ENCODE measurements at places on chromosomes 6 and 20. TPM values are rescaled to one million over a fixed set of nuclear protein-coding genes. Genes with fewer than 3 reads are reported as not detected.
A peak's percentile ranks its signal among the peaks of the same experiment; 100 is the strongest.

Gene RBBP8NL
- total RNA-seq: not detected

Gene HLA-DMB
- total RNA-seq: 3.6 TPM

Gene CDKAL1
- total RNA-seq: 29.8 TPM

Gene CLPSL2
- not detected for total RNA-seq

Gene GPSM3
- total RNA-seq: 213 TPM

Gene HS3ST5
- not detected for total RNA-seq

Gene RAET1L
- total RNA-seq: not detected

DNA sequence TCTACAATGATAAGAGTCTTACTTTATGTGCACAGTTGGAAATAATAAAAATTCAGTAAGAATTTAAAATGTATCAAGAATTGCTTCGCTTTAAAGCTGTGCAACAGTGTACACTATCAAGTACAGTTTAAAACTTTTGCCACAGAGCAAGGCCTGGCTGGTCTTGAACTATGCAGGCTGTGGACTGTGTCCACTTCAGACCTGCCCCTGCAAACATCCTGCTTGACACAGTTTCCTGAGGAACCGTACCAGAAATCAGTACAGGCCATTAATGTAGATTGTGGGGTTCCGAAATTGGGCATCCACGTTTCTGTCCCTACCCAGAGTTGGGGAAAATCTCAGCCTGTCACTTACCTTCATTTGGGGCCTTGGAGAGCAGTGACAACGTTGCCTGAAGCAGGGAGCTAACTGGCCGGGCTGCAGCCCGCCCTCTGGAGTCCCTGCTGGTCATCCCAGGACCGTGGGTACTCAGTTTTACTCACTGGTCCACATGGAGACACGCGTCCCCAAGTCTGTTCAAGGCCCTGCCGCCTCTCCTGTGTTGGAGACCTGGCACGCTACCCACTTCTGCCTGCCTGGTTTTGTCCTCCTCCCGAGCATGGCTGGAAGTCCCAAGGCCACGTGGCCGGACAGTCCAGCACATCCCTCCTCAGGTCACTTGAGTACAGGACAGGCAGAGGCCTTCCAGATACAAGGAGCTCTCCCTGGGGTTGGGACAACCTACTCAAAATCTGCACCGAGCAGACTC lies 8.4 kb downstream of the NINL start:
- no peak for DNase-seq

GRCh38 chr6:111576291-111576690 lies 29.4 kb downstream of the TRAF3IP2 start:
- no peak for DNase-seq

- DNase-seq: no peak
Observed at GRCh38 chr6:122838060-122838780, 49.2 kb downstream of the SMPDL3A start.

DNA sequence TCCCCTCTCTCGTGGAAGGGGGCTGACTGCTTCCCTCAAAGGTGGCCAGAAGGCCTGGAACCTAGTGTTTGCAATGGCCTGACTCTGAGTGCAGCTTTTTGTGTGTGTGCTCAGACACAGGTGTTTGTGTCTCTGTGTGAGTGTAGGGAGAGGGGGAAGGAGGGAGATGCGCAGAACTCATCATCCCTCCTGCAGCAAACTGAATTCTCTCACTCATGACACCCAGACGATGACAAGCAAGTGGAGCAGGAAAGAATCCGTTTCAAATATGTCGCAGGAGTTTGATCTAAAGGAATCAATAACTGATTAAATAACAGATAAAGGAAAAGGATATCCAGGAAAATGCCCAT lies 101.4 kb downstream of the TNFAIP3 start:
- no peak for DNase-seq

GRCh38 chr6:145214570-145214969 lies 520.8 kb downstream of the EPM2A start:
- DNase-seq: peak; percentile 2

DNA sequence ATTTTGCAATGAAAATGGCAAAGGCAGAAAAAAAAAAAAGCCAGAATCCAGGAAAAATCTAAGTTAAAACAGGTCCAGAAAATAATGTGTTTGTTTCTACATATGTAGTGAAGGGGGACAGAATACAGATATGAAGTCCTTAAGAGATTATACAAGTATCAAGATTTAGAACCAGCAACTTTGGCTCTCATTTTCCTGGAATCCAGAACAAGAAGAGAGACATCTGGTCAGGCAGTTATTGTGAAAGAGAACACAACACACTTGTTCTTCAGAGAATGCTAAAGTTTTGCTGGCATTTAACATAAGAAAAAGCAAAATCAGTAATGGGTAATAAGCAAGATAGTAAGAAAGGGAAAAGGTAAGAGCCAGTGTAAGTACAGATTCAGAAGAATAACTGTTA lies 21.1 kb downstream of the BAG2 start:
- DNase-seq: no peak

DNA sequence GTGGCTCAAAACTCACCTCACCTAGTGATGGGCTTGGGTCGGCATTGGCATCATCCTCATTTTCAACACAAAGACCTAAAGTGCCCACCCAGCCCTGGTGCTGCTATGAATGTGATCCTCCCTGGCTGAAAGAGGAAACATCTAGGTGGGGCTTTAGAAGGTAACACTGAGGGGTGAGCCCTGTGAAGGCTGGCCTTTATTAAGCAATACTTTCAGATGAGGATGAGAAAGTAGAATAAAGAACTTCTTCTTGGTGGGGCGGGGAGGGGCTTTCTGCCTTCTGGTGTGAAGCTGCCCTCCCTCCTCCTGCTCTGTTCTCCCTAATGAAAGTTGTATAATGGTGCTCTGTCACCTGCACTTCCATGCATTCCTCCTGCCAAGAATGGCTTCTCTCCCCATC lies 133.0 kb upstream of the TRAF3IP2 start:
- no peak for DNase-seq

DNA sequence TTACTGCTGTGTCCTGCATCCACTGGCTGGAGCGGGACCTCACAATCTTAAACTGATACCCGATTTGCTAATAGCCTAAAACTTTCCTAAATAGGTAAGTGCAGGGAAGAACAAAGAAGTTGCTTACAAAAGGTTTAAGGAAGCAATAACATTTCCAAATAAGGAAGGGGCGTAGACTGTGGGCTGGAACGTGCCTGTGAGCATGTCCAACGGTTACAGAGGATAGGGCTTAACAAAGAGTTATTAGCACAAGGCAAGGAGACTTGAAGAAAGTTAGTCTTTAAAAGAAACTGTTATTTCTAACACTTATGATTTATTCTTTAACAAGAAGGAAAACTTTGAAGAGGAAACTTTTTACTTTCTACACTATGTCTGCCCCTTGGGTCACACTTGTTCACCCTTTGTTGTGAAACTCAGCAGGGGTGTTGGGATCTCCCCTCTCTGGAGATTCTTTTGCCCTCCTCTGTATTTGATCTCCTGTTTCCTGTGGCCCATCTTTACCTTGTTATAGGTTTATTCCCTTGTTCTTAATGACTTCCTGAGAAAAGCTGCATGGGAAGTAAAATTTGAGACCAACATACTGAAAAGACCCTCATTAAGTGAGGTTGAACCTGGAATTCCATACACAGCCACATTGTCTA lies 28.7 kb downstream of the KAT14 start:
- DNase-seq: no peak

DNA sequence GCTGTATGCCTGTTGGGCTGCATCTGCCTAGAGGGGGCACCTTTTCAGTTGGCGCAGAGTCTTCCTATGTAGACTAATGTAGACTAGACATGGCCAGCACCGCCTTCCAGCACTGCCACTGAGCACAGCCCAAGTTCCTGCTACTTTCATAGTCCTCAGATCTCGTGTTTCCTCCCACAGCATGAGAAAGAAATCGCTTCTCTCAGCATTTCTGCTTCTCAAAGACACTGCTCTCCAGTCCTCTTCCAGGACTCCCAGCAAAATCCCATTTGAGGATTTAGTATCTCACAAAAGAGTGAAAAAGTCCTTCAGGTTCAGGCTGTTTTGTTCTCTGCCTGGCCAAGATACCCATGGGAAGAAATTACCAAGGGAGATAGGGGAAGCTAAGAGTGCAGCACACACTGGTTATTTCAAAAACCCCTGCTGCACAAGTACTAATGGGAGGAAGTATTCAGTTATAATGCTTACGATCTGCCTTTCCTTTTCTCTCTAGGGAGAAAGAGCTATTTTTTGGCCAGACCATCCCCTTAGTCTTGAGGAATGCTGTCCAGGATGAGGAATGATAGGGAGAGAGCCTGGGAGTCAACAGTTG lies 35.7 kb downstream of the OGFRL1 start:
- no peak for DNase-seq

DNA sequence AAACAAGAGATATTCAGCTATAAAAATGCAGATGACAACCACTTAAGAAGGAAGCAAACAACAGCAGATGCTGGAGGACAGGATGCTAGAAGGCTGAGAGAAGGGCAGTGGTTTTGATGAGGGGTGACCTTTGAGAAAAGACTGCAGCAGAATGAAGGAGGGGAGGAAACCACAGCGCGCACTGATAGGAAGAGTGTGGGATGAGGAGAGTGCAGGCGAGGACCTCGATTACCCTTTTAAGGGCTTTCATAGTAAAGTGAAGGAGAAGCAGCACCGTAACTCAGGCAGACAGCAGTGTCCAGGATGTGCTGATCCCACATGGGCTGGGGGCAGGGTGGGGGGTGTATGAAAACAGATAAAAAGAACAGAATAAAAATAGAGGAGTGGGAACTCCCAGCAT lies 19.2 kb downstream of the ZBTB2 start:
- DNase-seq: no peak

- no peak for DNase-seq
Observed at GRCh38 chr20:58723628-58723984, 31.0 kb downstream of the NPEPL1 start.

GRCh38 chr20:17987988-17988387 lies 19.2 kb downstream of the MGME1 start:
- DNase-seq: no peak

- no peak for DNase-seq
Observed at GRCh38 chr6:152063170-152063921, 255.9 kb downstream of the ESR1 start.

- DNase-seq: peak; percentile 12
Observed at GRCh38 chr6:131116755-131117360, 18.4 kb upstream of the AKAP7 start.

DNA sequence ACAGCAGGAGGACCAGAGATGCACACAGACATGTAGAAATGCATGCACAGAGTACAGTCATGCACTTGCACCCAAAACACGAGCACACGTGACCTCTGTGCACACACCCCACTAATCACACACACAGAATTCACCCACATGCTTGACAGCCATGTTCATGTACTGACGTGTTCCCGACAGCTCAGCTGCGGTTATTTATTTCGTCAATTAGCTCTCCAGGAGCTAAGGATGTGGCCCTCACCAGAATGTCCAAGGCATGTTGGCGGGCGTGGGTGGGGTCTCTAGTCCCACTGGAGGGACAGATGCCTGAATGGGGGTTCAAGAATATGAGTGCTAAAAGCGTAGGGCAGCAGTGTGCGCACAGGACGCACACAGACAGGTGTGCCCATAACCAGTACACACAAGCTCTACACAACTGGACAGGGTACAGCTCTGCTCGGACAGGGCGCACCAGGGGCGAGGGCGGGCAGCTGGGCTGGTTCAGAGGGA lies 571 bp upstream of the PRPF6 start:
- DNase-seq: no peak

DNA sequence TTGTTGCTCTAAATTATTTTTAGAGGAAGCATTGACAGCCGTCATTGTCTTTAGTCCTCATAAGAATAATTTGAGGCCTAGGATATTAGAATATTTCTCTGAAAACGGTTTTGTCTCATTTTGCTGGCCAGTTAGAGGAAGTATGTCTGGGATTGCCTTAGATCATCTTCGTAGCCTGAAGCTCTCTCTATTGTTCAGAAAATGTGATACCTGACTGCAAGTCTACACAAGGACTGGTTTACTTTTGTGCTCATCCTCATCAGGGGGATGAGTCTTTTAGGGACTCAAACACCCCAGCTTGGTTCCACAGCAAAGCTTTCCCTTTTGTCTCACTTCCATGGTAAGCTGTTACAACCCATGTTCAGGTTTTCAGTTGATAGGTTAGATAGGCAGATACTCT lies 141.8 kb downstream of the FARS2 start:
- DNase-seq: no peak

DNA sequence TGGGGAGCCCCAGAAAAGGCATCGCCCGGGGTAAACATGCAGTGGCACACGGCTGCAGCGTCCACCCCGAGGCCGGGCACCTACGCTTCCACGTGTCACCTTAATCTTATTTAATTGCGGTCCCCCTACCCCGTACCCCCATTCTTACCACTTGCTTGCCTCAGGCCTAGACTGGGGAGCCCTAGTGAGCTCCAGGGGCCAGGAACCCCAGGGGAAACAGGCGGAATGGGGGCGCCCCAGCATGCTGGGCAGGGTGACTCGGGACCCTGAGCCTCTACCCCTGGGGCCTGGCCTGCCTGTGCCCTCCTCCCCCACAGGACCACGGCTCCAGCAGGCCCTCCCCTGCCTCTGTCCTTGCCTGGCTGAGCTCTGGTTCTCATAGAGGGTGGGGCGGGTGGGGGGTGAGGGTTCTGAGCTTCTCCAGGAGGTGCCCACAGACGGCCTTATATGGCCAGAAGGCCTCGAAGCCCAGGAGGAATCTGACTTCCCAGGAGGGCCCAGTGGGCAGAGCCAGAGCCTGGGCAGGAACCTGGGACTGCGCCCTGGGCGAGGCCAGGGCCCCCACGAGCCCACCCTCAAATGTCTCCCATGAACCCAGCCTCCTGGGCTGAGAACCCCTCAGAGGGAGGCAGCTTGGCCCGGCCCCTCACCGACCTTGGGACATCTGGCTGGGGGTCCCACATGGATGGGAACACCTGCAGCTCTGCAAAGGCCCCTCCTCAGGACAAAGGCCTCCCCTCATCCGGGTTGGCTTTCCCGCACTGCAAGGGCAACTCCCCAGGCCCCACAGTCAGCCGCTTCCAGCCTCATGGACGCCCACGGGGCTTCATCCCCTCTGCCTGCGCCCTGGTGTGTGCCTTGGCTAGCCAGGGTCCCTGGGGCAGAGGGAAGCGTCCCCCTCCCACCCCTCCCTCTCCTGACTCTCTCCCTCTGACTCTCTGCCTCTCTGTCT lies 5.2 kb upstream of the LAMA5 start:
- no peak for DNase-seq

DNA sequence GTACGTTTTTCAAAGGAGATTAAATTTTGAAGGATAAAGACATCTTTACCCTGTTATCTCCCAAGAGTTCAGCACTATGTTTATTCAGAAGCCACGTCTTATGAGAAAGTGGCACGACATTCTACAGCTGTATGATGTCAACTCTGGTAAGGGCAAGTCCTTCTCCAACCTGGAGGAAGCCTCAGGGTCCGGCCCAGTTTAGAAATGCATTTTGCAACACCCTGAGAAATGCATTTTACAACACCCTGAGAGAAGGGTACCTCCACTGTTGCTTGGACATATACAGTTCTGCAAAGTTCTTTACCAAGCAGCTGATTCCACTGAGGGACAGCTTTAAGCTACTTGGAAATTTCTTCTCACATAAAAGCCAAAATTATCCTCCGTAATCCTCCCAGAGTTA lies 17.5 kb downstream of the NAPB start:
- DNase-seq: no peak

DNA sequence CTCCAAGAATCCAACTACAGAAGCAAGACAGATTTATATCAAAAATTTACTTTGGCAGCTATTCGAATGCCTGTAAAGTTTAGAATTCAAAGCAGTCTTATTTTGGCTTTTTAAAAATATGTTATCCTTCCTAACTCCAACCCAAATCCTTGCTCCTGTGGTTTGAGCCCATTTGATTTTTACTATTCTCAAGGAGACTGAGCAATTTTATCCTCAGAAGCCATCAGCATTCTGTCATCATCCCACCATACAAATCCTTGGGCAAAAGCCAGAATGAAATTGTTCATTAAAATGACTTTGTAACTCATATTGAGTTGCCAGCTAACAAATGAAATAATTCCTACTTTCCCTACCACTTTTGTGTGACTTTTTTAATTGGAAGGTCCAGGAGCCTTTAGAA lies 392.8 kb downstream of the ADGRB3 start:
- no peak for DNase-seq

- no peak for DNase-seq
Observed at GRCh38 chr6:89034586-89035251, 45.8 kb upstream of the PNRC1 start.

Data from activated T-cell treated with anti-CD3 and anti-CD28 coated beads, Interleukin-2, amount 50 U/mL, for 72 hours (primary cell).